Panc1 (cell line): ENCODE measurements at places on chromosomes 2 and 18. TPM values are rescaled to one million over a fixed set of nuclear protein-coding genes. Genes with fewer than 3 reads are reported as not detected.

- no peak for DNase-seq
- no peaks in the 10 kb centered on the region for H3K27me3 ChIP-seq
- peaks cover 16% of the 10 kb centered on the region for H3K4me1 ChIP-seq
- H3K4me3 ChIP-seq: peak overlapping the region; percentile 60
Observed at GRCh38 chr2:169828141-169828811, 1.0 kb downstream of the UBR3 start.

NCL gene
- 778 TPM for total RNA-seq

- H3K27me3 ChIP-seq: no peaks in the 10 kb centered on the region
- no peak overlapping the region for H3K27ac ChIP-seq
- no peak for DNase-seq
Observed at GRCh38 chr18:40708726-40709125, 1246.3 kb upstream of the PIK3C3 start.

DNA sequence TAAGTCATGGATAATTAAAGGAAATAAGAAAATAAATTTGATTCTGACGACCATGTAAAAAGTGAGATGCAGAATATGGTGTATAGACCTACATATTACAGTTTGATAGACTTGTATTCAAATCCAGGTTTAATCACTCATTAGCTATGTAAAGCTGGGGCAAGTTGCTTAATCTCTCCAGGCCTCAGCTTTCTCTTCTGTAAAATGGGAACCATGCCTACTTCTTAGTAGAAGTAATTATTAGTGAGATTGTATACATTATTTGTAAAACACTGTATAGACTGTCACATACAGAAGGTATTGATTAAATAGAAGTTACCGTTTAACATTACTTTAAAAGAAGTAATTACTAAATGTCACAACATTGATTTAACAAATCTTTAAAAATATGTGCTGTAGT is 392.2 kb downstream of the STK39 start:
- no peak overlapping the region for H3K4me3 ChIP-seq
- H3K4me1 ChIP-seq: no peaks in the 10 kb centered on the region
- no peaks in the 10 kb centered on the region for H3K36me3 ChIP-seq
- H3K27ac ChIP-seq: no peak overlapping the region
- no peak for DNase-seq

DNA sequence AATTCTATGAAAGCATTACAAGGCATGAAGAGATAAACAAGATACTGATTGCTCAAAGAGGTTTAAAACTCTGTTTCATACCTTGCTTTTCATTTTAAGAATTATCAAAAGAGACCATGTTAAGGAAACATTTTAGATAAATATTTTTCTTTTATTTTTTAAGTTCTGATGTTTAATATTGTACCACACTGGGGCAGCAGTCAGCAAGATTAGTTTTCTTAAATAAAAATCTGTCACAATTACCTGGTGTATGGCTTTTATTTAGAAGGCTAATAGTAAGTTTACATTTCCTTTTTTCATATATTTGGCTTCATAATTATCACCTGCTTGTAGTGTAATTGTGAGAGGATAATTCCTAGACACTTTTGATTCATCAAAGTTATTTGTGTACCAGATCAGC is 46.4 kb downstream of the ZNF804A start:
- H3K27me3 ChIP-seq: no peaks in the 10 kb centered on the region
- H3K36me3 ChIP-seq: no peaks in the 10 kb centered on the region
- no peak for DNase-seq
- no peaks in the 10 kb centered on the region for H3K4me1 ChIP-seq

UGT1A4 gene
- not detected for total RNA-seq

- H3K27me3 ChIP-seq: no peaks in the 10 kb centered on the region
- H3K27ac ChIP-seq: no peak overlapping the region
- no peak for DNase-seq
- no peak overlapping the region for H3K4me3 ChIP-seq
Observed at GRCh38 chr2:55931281-55931680, 7.7 kb upstream of the EFEMP1 start.

DNA sequence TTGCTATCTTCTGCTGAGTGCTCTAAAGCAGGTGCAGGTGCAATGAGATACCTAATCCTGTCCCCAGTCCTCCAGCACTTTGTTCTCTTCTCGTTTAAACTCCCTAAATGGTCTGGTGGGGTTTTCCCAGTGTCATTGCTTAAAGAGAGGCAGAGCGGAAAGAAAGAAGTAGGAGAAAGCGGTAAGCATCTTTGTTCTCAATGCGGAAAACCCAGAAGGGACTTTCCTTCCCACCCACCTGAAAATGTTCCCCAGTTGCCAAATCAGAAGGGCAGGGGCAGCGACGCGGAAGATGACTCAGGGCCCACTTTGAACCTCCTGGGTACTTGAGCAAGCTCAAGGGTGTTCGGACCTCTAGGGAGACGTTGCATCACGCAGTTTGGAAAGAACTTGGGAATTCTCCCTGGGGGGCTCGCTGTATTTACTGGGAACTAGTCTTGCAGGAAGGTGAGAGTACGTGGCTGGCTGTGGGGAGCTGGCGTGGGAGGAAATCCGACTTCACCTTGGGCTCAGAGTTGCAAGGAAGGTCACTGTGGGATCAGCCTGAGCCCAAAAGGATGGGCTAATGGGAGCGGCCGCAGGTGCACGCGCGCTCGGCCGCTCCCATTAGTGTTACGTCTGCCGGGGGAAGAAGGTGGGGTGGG is 589 bp upstream of the SGPP2 start:
- H3K4me3 ChIP-seq: no peak overlapping the region; the same call in 1 of the 2 replicates
- no peak overlapping the region for H3K27ac ChIP-seq
- DNase-seq: no peak
- peaks cover 2% of the 10 kb centered on the region; the same call in 1 of the 2 replicates for H3K36me3 ChIP-seq
- H3K4me1 ChIP-seq: no peaks in the 10 kb centered on the region; the same call in 1 of the 2 replicates
- peaks cover 25% of the 10 kb centered on the region for H3K27me3 ChIP-seq

DNA sequence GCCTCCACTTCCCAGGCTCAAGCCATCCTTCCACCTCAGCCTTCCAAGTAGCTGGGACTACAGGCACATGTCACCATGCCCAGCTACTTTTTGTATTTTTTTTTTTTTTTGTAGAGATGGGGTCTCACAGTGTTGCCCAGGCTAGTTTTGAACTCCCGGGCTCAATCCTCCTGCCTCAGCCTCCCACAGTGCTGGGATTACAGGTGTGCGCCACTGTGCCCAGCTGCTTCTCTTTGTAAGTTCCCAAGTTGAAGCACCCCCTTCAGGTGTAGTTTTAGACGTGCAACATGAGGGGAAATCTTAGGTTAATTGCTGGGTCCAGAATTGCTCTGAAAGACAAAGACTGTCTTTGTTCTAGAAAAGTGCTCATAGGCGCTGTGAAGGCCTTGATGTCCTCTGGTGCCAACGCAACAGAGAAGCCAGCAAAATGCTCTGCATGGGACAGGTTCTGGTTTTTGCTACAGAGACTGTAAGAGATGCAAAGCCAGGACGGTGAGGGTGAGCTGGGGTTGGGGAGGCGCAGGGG is 46.6 kb downstream of the RRM2 start:
- no peaks in the 10 kb centered on the region for H3K36me3 ChIP-seq
- H3K4me1 ChIP-seq: peaks cover 6% of the 10 kb centered on the region
- no peak for DNase-seq
- H3K4me3 ChIP-seq: no peak overlapping the region

TLX2 gene
- not detected for total RNA-seq

GRCh38 chr18:79939096-79939495 is 12.4 kb downstream of the SLC66A2 start:
- 0 out of 2 replicates have a peak, but pooled peaks cover 3% of the 10 kb centered on the region for H3K4me1 ChIP-seq
- H3K4me3 ChIP-seq: no peak overlapping the region
- no peaks in the 10 kb centered on the region for H3K27me3 ChIP-seq
- no peak for DNase-seq
- H3K27ac ChIP-seq: no peak overlapping the region

DNA sequence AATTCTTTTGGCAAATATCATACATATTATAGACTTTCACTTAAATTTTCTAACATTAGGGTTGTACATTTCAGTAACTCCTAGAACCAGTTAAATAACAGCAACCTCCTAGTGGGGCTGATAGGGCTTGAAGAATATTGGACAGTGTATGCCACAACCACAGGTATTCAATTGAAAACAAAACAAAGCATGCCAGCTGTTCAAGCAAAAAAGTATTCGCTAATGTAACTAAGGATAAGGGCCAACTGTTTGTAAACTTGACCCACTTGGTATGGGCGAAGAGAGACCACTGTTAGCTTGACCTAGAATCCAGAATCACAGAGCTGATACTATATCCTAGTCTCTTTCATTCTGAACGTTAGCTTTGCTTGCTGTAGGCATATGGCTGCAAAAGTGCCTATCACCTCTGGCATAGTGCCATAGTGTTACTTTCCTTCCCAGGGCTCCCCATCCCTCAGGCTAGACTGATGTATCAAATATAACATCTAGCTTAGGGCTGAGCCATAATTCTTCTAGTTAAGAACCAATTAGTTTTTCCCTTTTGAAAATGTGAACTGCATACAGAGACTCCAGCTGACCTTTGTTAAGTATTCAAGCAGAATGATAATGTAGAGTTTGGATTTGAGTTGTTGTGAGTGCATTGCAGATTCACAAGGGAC is 458.8 kb upstream of the NRXN1 start:
- no peak for DNase-seq
- H3K27ac ChIP-seq: no peak overlapping the region
- no peaks in the 10 kb centered on the region for H3K27me3 ChIP-seq
- no peak overlapping the region for H3K4me3 ChIP-seq
- no peaks in the 10 kb centered on the region for H3K4me1 ChIP-seq

- no peak for DNase-seq
- no peaks in the 10 kb centered on the region for H3K36me3 ChIP-seq
- no peak overlapping the region for H3K4me3 ChIP-seq
- no peak overlapping the region for H3K27ac ChIP-seq
- H3K27me3 ChIP-seq: no peaks in the 10 kb centered on the region
Observed at GRCh38 chr18:48562075-48562474, 23.2 kb downstream of the CTIF start.

DNA sequence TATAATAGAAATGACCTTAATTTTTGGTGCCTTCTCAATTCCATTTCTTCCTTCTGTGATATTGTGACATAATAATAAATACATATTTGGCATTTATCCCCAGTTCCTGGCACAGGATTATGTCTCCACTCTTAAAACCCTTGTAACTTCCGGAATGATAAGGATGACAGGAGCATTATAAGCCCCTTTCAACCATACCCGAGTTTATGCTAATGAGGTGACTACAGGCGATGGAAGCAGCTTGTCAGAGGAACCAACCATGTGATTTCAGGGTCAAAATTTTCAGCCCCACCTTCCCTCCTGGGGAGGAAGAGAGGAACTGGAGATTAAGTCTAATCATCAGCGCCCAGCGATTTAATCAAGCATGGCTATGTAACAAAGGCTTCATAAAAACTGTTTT is 528.5 kb upstream of the CRIM1 start:
- no peak for DNase-seq
- H3K36me3 ChIP-seq: no peaks in the 10 kb centered on the region
- H3K4me1 ChIP-seq: no peaks in the 10 kb centered on the region

GRCh38 chr2:189231719-189232323 is 52.3 kb upstream of the COL5A2 start:
- DNase-seq: no peak
- H3K27ac ChIP-seq: peak overlapping the region; percentile 49; the same call in 1 of the 2 replicates
- H3K4me3 ChIP-seq: no peak overlapping the region
- no peaks in the 10 kb centered on the region; the same call in 1 of the 2 replicates for H3K36me3 ChIP-seq

AQP12A gene
- total RNA-seq: not detected

- no peak for DNase-seq
- H3K27ac ChIP-seq: no peak overlapping the region
- H3K4me1 ChIP-seq: peaks cover 4% of the 10 kb centered on the region; the same call in 1 of the 2 replicates
- H3K36me3 ChIP-seq: no peaks in the 10 kb centered on the region
- peak overlapping the region; percentile 61 for H3K4me3 ChIP-seq
Observed at GRCh38 chr2:142130111-142131009, 456 bp downstream of the LRP1B start.

DNA sequence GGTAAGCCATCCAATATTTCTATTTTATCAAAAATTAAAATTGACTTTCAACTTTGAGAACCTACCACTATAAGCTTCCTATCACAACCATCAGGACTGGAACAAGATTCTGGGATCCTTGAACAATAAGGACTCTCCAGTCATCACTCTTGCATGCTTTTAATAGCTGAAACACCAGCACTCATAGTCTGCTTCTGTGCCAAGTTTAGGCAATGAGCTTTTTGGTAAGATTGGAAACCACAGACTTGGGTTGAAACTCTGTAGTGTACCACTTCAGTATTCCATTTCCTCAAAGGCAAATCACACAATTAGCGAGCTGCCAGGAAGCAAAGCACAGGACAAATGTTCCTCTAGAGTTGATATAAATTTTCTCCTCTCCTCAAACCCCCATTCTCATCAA is 1065.8 kb upstream of the SLC39A10 start:
- no peak for DNase-seq
- no peaks in the 10 kb centered on the region for H3K36me3 ChIP-seq
- no peaks in the 10 kb centered on the region for H3K4me1 ChIP-seq
- H3K27ac ChIP-seq: no peak overlapping the region
- H3K4me3 ChIP-seq: no peak overlapping the region
- no peaks in the 10 kb centered on the region for H3K27me3 ChIP-seq

GRCh38 chr2:75528221-75528977 is 32.3 kb downstream of the EVA1A start:
- H3K4me1 ChIP-seq: no peaks in the 10 kb centered on the region
- H3K27me3 ChIP-seq: no peaks in the 10 kb centered on the region
- no peaks in the 10 kb centered on the region for H3K36me3 ChIP-seq
- no peak overlapping the region for H3K27ac ChIP-seq

- peak; percentile 18 for DNase-seq
- H3K4me1 ChIP-seq: no peaks in the 10 kb centered on the region
- H3K27me3 ChIP-seq: no peaks in the 10 kb centered on the region; the same call in 1 of the 2 replicates
- H3K4me3 ChIP-seq: no peak overlapping the region
- H3K27ac ChIP-seq: no peak overlapping the region
Observed at GRCh38 chr2:63078852-63079606, 28.4 kb downstream of the OTX1 start.

KCNIP3 gene
- 17.5 TPM for total RNA-seq

DNA sequence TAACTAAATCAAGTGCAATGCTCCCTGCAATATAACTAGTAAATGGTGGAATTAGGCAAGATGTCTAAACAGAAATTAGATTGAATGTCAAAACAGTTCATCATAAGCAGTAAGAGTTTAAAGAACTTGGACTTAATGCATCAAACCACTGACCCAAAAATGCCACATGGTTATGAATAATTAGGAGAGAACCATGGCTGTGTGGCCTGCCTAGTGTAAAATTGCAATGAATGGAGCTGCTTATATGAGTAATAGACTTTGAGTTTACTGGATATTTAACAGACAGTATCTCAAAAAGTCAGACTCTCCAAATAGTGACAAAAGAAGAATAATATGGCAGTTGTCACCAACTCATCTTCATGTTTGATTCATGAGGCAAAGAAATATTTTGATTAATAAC is 101.6 kb upstream of the COL5A2 start:
- H3K4me3 ChIP-seq: no peak overlapping the region
- peaks cover 10% of the 10 kb centered on the region for H3K4me1 ChIP-seq
- no peaks in the 10 kb centered on the region for H3K36me3 ChIP-seq
- no peak overlapping the region for H3K27ac ChIP-seq
- no peak for DNase-seq
